ENCODE measurements at places on chromosomes 1 and 21.

- no peak for DNase-seq
Observed at GRCh38 chr1:196259316-196259715, 348.9 kb downstream of the KCNT2 start.

DNA sequence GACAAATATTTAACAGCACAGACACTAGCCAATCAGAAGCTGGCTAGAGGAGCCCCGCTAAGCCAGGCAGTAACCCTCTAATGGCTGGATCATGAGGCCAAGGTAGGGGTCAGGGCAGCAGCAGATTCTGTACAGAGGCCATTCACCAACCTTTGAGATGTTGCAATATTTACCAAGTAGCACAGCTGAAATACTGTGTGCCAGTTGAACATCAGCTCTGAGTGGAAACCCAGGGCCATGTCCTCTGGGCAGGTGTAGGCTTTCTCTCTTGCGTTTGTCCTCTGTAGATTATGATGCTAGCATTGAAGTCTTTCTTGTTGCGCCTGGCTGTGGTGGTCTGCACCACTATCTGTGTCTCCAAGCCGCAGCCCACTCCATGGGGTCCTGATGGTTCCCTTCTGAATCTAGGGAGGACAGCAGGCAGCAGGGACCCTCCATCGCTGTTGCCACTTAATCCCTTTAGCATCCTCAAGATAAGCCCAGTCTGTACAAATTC, 2.5 kb upstream of the COG2 start:
- no peak for DNase-seq

DNA sequence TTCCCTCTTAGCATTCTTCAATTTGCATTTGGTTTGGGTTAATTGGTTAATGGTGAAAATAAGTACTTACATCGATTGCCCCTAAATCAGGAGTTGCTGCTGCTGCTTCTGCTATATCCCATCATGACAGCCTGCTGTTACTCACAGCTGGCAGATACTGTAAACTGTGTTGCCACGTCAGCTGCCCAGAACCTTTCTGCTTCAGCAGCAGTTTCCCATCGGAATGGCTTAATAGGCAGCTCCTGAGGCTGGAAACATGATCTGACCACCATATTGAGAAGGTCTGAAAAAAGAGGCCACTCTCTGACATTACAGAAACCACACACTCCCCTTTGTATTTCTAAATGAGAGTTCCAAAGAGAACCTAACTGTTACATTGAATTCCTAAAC, 14.3 kb upstream of the SEC16B start:
- no peak for DNase-seq

DNA sequence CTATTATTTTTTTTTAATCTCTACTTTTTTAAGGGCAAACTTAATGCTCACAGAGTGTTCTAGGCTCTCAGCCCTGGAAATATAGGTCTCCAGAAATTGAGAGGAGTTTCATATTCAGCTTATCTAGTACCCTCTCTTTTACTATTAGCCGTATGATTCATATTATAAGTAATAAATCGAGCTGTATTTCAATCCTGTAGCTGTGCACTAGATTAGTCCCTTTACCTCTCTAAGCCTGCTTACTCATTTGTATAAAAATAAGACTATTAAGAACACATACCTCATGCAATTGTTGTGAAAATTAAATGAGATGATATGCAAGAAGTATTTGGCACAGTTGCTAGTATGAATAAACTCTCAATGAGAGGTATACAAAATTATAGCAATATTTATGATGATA, 128.2 kb upstream of the HOOK1 start:
- DNase-seq: no peak

DNA sequence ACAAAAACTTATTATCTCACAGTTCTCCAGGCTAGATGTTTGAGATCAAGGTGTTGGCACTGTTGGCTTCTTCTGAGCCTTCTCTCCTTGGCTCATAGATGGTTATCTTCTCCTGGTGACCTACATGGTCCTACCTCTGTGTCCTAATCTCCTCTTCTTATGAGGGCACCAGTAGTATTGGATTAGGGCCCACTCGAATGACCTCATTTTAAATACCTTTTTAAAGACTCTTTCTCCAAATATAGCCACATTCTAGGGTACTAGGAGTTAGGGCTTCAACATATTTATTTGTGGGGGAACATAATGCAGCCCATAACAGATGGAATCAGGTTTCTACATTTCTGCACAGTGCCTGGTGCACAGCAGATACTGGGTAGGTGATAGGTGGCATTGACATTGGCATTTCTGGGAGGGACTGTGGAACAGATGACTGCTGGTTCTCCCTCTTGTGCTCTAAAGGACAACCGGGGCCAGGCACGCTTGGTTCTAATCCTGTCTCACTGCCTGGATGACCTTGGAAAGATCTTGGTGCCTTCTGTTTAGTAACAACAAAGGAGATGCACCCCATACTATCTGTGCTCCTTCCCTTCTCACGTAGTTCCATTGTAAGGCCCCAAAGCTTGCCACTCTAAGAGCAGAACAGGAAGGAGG, 140.3 kb downstream of the PLPP3 start:
- DNase-seq: no peak

DNA sequence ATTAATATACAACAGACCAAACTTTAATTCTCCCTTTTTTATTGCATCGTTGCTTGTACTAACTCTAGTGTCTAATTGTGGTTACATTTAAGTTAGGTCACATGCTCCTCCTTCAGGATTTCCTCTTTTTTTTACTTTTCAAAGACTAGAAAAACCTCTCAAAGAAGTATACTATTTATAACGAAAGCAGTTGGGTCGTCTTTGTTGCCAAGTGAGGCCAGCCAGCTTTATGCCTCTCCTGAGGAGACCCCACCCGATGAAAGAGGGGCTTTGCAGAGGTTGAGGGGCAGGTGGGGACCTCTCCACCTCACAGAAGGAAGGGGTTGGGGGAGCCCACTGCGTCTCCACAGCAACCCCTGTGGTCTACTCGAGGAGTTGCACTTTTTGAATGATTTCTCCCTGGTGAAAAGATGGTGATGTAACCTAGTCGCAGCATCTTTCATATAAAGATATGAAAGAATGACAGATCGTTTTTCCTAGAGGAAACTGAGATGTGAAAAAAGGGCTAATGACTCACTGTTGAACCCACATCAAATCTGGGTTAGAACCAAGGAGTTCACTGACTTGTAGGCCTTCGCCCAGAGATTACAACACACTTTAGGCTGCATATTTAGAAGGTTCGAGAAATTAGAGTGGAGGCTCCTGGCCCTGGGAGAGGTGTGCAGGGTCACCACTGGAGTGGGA, 6.4 kb downstream of the TGFB2 start:
- DNase-seq: no peak

- no peak for DNase-seq
Observed at GRCh38 chr1:78007677-78008341, 3.1 kb downstream of the DNAJB4 start.

DNA sequence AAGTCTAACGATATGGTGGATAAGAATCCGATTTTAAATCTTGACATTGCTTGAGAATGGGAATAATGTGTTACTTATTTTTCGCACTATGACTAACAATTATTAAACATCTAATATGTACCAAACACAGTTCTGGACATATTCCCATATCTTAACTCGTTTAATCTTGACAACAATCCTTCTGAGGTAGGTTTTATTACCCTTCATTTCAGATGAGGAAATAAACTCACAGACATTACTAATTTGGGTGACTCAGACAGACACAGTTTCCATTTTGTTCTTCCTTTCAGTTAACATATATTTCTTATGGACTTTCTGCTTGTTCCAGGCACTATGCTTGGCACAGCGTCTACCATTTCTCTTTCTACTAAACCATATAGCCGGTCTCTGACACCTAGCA, 244.8 kb downstream of the SMYD3 start:
- no peak for DNase-seq

- no peak for DNase-seq
Observed at GRCh38 chr1:181061891-181062835, 26.3 kb upstream of the IER5 start.

- no peak for DNase-seq
Observed at GRCh38 chr1:6470132-6471085, 4.4 kb upstream of the TNFRSF25 start.

DNA sequence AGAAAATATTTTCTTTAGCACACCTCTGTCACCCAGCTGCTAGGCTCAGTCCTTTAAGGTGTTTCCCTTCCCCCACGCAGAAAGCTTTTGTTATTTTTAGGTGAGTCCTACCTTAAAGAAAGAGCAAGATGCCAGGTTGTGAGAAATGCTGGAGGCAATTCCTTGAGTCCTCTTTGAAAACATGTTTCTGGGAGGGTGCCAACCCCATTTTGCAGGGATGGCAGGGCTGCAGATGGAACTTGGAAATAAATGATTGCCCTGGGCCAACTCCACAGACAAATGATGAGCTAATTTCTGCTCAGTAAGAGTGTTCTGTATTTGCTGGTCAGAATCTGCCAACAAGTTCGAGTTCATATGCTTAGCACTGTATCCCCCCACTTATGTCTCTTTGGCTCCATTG, 119.2 kb upstream of the RAB3GAP2 start:
- DNase-seq: no peak

DNA sequence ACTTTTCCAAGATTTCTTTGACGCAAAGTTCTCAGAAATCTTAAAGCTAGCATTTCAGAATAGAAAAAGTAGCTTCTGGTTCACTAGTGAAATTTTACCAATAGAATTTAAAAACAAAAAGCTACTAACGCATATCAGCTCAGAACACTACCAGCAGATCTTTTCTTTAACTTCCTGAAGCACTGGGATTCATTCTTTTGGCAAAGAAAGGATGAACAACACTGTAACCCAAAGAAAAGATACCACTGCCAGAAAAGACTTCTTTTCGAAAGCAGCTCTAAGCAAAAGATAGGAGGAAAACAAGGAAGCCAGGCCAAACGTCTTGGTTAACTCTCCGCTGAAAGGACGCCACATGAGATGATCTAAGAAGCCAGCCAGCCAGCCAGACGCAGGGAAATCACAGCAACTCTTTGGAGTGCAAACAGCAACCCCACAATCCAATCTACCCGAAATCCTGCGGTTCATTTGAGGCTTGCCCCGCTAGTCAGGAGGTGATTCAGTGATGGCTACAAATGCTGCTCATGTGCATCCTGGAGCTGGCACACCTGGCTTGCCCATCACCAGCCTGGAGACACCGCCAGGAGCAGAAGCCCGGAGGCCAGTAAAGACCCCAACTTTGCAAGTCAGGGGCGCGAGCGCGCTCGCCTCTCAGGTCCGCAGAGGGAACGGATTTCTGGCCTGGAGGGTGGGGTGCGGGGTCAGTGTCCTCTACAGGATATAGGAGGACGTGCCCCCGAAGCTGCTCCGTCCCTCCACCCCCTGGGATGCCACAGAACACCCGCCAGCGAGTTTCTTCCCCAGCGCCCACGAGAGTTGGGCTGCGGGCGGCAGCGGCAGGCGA, 812 bp downstream of the NBPF1 start:
- DNase-seq: no peak

DNA sequence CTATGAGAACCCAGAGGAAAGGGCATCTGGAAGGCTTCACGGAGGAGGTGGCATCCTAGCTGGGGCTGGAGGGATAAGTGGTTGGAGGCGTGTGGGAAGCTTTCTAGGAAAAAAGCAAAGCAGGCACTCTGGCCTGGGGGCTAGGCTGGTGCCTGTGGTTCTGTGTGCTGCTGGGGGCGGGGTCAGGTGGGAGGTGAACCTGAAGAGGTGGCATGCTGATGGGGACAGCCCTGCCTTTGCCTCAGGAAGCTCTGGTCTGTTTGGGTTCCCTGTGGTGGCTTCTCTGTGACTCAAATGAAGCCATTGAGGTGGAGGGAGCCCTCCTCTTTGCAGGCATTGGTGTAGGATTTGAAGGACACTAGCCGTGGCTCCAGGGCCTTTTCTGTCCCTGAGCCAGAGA, 221.6 kb upstream of the POU3F1 start:
- DNase-seq: no peak

DNA sequence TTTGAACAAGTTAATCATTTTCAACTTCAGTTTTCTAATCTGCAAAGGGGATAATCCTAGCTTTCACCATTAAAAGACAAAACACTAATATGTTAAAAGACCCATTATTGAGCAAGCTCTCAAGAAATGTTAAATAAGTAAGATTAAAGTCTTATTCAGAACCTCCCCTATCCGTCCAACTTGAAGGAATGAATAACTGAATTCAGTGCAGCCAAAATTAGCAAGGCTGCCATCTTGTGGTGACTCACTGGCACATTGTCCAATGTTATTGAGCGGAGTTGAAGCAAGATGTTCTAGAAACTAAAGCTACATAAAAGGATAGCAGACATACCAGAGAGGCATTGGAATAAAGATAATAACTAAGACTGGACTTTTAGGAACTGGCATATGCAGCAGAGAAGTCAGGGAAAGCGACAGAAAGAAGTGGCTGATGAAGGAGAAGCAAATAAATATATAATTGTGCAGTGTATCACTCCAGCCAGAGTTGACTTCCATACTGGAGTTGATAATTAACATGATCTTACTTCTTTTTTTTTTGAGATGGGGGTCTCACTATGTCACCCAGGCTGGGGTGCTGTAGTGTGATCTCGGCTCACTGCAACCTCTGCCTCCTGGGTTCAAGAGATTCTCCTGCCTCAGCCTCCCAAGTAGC, 8.2 kb upstream of the CAP1 start:
- no peak for DNase-seq

- peak; percentile 60 for DNase-seq
Observed at GRCh38 chr1:25619101-25619890, 2.7 kb downstream of the MAN1C1 start.

GRCh38 chr1:34715139-34715538, 39.7 kb upstream of the GJB5 start:
- no peak for DNase-seq

DNA sequence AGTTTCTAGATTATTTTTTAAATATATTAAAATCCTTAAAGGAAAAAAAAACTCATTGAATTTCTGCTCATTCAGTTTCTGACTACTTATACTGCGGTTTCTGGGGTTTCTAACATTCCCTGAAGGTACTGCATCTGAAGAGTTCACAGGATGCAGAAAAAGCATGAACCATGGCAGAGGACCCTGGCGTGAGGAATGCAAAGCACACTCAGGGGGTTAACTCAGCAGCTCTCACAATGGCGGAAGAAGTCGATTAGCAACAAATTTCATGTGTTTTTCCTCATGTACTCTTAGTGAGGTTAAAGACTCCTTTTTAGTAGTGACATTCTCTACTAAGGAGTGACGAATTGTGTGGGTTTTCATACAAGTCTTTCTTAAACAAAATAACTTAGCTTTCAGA, 975.6 kb downstream of the NCAM2 start:
- DNase-seq: no peak

GRCh38 chr1:54952950-54953718, 27.3 kb upstream of the TMEM61 start:
- DNase-seq: no peak

DNA sequence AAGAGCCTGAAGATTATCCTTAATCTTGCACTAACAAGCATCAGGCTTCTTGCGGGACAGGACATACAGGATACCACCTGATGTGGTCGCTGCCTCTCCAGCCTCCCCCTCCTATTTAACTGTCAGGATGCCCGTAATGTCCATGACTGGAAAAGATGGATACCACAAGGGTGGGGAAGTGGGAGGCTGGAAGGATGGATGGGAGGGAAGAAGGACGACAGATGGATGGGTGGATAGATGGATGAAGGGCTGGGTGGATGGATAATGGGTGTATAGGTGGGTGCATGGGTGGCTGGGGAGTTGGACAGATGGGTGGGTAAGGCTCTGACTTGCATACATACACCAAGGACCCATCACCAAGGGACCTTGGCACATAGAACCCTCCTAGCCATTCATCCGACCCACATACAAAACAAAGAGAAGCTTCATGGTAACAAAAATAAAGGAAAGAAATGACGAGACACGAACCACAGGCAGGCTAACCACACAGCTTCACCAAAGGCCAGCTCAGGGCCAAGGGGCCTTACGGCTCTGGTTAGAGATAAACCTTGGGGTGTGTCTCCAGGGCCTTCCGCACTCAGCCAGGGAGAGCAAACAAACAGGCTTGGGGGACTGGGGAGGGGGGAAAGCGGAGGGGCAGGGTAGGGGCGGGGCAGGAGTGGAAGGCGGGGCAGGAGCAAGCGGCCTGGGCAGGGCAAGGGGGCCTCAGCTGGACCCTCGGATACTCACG, 50.5 kb downstream of the HSPG2 start:
- DNase-seq: no peak

Measured in stimulated activated CD4-positive, alpha-beta T cell treated with anti-CD3 and anti-CD28 coated beads, Interleukin-2, amount 100 ng/mL, for 48 hours (primary cell).